T47D (cell line): ENCODE measurements at places on chromosomes 7 and 10.

DNA sequence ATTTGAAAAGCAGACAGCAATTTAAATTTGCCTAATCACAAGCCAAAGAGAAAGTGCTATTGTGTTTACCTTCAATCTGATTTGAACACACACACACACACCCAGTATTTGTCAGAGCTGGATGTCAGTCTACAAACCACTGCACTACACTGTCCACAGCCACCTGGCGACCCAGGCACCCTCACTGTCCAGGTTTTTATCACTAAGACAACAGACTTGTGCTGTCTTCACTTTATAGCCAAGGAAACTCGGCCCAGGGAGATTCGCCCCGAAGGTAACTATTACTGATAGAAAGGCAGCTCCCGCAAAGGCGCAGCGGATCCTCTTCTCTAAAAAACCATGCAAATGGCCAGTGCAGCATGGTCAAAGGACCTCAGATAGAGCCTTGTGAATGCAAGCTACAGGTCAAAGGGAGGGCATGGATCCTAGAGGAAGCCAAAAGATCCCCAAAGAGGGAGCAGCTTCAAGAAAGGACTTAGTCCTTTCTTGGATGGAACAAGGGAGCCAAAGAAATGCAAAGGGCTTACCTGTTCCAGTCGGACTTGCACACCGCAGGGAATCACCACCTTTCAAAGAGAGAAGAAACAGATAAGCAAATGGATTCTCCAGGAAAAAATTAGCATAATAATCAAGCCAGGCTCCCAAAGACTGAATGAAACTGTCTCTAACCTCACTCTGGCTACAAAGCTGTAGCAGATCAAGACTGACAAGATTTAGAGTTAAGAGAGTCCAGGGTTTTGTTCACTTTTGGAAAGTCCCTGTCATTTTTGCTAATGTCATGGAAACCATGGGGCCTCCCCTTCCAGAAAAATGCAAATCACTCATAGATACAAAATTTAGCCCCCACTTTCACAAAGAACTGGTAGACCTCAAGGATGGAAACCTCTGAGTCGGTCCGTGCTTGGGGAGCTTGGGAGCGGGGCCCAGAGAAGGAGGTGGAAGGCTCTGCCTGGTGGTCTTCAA is 101.1 kb downstream of the TNS3 start:
- DNase-seq, result no peak

- DNase-seq, result no peak
Observed at GRCh38 chr10:89553064-89553734, 17.8 kb upstream of the SLC16A12 start.

DNA sequence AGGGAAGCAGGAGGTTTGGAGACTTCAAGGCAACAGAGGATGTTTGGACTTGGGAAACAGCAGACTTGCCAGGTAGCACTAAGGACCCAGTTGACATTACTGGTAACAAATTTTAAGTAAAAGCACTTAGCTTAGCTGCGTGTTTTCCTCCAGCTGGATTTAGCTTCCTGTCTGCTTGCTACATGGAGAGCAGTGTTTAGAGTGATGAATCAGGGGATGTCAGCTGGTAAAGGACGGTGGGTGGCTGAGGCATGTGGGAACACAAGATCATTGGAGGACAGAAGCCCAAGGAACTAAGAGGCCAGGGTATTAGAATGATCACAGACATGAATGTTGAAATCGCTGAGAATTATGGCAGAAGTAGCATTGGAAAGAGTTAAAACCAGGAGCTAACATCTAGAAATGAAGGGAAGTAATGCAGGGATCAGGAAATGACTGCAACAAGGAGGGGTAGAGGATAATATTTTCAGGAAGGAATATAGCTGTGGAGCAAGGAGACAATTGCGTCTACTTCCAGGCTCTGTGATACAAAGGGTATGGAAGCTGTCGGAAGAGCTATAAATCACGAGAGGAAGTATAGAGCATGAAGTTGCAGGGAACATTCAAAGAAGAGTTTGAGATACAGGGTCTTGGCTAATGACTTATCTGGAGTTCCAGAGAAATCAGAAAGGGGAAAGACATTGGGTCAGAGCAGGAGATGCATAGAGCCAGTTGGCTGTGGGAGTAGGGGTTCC is 34.4 kb downstream of the CALD1 start:
- DNase-seq, result no peak

GRCh38 chr10:74292871-74293427 is 141.9 kb downstream of the ADK start:
- no peak for DNase-seq

DNA sequence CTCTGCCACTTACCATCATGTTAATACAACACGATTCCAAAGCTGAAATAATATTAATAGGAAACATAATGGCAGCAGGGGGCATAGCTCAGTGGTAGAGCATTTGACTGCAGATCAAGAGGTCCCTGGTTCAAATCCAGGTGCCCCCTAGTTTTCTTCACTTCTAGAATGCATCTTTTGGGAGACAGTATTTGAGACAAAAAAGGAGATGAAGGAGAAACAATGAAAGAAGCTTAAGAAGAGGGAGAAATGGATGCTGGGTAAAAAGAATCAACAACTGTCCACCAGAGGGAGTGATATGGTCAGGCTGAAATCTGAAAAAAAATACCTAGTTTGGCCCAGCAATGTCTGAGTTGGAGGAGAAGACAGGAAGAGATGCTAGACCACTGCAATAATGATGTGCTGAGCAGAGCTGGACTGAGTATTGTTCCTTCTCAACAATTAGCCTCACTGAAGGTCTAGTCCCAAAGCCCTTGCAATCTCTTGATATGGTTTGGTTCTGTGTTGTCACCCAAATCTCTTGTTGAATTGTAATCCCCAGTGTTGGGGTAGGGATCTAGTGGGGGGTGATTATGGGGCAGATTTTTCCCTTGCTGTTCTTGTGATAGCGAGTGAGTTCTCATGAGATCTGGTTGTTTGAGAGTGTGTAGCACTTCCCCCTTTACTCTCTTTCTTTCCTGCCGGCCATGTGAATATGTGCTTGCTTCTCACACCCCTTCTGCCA is 48.3 kb downstream of the ZNF783 start:
- peak; percentile 21 for DNase-seq

GRCh38 chr10:24793648-24794379 is 70.1 kb upstream of the ARHGAP21 start:
- DNase-seq, result no peak

- no peak for DNase-seq
Observed at GRCh38 chr10:30557884-30558283, 71.7 kb downstream of the LYZL2 start.

GRCh38 chr10:112792487-112793201 is 157.4 kb upstream of the TCF7L2 start:
- no peak for DNase-seq

- no peak for DNase-seq
Observed at GRCh38 chr7:24241206-24241605, 42.8 kb upstream of the NPY start.

DNA sequence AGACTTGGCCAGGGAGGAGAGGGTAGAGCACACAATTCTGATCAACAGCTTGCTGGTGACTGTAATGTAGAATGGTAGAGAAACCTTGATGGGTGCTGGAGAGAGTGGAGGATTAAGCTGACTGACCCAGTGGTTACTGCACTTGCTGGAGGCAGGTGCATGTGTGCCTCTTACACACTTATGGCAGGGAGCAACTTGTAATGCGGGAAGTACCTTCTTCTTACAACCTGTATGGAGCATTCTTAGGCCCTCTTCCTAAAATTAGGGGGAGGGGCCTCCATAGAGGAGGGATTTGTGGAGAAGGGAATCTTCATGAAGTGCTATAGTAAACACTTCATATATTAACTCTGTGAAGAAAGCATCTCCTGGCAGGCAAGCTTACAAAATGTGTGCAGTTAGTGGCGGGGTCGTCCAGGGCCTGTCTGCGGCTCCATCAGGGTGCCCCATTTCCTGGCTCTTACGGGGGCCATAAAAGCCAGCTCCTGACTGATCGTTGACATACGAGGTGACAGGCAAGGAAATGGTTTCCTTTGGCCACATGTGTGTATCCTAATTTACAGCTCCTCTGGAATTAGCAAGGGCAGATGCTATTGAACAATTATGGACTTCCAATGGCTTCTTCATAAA is 113.5 kb downstream of the RTKN2 start:
- no peak for DNase-seq

- no peak for DNase-seq
Observed at GRCh38 chr10:99784016-99784726, 1.7 kb downstream of the ABCC2 start.

- no peak for DNase-seq
Observed at GRCh38 chr10:122018491-122018890, 29.5 kb downstream of the TACC2 start.

DNA sequence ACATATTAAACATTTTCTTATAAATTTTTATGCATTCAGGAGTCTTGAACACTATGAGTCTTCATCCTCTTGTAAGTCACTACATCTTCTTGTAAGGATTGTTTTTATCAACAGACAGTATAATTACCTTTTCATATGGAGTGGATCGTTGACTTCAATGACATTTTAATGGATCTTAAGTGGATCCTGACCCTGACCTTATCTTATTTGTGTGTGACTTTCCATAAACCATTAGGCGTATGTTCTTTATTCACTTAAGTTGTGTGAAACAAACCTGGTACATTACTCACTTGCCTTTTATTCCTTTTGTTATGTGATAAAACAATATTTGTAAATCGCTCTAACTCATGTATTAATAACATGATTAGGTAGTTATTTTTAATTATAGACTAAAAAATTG is 18.5 kb upstream of the SEMA3C start:
- no peak for DNase-seq

DNA sequence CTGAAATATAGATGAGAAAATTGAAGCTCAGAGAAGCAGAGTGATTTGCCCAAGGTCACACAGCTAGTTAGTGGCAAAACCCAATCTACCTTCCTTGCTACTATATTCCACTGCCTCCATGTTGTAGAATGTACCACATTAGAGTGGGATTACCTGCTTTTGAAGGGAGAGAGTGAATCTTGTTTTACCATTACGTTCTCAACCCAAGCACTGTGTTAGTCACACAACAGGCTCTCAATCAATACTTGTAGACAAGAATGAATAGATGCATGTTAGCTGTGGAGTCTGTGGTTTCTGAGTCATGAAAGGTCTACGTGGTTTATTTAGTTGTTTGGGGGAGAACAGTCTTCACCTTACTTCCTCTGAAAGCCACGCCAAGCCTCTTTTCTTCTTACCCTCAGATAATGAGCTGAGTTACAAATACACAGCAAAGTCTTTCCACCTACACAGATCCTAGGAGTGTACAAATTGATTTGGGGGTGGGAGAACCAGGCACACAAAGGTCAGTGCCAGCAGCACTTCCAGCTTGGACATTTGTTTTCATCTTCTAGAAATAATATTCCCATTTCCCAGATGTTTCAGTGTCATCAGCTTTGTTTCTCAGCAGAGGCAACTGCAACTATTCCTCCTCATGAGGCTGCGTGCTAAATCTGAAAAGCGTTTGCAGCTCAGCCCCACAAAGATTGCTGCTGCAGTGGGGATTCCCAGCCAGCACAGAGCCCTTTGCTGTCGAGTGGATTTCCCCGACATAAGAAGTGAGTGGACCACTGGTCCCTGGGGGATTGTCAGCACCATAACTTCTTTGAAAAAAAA is 71.5 kb upstream of the ADO start:
- DNase-seq, result no peak

DNA sequence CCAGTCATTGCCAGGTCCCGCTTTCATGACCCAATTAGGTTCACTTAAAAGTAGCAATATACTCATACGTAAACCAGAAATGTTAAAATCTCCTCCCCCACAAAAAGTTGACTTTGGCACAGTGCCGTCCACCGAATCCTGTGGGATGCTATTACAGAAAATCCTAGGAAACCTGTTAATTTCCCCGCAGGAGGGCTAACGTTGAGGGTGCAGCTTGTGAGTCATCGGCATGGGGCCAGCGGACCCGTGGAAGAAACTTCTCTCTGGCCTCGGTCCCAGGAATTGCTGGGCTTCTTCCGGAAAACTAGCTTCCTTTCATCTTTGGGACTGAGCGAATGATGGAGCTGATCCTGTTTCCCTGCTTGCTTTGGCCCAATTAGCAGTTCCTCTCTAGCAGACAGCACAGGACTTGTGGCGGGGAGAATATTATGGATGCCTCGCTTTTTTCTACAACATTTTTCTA is 13.5 kb downstream of the CRYGN start:
- DNase-seq, result no peak

DNA sequence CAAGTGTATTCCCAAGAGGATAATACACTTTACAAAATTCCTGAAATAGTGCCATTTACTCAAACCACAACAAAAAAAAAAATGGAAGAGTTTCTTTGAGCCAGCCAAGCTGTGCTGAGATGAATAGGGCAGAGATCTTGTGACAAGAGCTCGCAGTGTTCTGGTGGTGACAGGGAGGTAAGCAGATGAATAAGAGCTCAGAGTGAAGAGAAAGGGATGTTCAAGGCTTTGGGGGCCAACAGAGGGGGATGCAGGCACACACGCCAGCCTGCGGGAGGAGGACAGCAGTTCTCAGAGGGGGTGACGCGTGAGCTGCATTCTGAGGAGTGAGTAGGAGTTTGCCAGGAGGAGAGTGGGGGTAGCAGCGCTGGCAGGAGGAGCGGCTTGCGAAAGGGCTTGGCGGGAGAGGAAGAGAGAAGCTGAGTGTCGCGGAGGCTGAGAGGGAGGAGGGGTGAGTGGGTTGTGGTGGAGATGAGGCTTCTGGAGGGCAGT is 194.4 kb upstream of the IMMP2L start:
- DNase-seq, result no peak

- DNase-seq, result no peak
Observed at GRCh38 chr7:6727663-6728062, 20.9 kb upstream of the ZNF12 start.

- no peak for DNase-seq
Observed at GRCh38 chr10:130377986-130378540, 241.9 kb downstream of the GLRX3 start.

GRCh38 chr7:38629651-38630510 is 1.3 kb downstream of the AMPH start:
- DNase-seq, result no peak

DNA sequence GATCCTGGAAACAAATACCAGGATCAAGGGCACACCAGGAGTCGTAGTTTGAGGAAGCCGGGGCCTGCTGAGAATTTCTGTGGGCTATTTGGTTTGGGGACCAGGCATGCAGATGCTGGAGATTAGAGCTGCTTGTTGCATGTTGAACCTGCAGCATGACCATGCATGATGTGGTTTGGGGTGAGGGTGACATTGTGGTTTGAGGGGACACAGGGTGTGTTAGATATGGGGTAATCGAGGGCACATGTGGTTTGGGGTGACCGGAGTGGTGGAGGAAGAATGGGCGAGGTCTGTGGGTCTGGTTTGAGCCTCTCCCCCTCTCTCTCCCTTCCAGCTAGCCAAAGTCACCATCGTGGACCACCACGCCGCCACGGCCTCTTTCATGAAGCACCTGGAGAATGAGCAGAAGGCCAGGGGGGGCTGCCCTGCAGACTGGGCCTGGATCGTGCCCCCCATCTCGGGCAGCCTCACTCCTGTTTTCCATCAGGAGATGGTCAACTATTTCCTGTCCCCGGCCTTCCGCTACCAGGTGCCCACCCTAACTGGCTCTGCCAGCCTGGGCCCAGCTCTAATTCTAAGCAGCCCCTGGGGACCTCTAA is 10.2 kb downstream of the NOS3 start:
- no peak for DNase-seq
